ENCODE measurements at places on chromosomes 16 and 17.

DNA sequence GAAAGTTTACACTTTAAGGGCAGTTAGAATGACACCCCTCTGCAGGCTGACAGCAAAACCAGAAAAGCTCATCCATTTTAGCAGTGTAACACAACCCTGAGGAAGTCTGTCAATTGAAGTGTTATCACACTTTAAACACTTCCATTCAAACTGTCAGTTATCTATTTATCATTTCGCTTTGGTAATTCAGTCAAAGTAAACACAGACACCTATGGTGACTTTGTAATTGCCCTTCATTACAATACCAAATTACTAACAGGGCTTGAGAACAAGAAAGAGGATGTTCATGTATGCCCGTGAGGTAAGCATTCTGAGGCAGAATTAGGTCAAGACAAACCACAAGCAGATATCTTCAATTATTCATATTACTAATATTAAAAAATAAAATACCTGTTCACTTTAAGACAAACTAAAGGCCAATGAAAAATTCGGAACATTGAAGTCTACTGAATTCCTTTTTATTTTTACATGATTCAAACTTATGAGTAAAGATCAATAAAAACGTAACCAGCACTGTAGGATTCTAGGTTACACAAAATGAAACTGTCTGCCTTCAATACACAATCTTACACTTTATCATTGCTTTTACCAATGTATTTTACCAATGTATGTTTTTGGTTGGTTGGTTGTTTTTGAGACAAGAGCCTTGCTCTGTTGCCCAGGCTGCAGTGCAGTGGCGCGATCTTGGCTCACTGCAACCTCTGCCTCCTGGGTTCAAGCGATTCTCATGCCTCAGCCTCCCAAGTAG is 57.1 kb downstream of the BRIP1 start:
- DNase-seq: no peak

DNA sequence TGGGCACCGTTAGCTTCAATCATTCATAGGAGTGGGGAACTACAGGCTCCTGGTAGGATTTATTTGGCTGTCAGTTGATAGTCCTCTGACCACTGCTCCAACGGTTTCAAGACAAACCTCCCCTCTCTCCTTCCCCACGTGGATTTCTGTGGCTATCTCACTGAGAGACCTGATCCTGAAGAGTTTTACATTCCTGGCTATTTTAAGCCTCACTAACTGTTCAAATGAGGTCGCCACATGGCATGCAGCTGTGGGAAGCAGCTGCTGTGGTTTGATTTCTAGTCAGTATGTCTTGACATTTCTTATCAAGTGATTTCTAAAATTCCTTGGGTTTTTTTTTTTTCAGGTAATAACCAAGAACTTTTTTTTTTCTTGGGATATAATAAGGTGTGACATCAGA is 38.3 kb downstream of the CDK5R1 start:
- DNase-seq: no peak

GRCh38 chr17:49564638-49565037 is 11.0 kb upstream of the NXPH3 start:
- DNase-seq: no peak

DNA sequence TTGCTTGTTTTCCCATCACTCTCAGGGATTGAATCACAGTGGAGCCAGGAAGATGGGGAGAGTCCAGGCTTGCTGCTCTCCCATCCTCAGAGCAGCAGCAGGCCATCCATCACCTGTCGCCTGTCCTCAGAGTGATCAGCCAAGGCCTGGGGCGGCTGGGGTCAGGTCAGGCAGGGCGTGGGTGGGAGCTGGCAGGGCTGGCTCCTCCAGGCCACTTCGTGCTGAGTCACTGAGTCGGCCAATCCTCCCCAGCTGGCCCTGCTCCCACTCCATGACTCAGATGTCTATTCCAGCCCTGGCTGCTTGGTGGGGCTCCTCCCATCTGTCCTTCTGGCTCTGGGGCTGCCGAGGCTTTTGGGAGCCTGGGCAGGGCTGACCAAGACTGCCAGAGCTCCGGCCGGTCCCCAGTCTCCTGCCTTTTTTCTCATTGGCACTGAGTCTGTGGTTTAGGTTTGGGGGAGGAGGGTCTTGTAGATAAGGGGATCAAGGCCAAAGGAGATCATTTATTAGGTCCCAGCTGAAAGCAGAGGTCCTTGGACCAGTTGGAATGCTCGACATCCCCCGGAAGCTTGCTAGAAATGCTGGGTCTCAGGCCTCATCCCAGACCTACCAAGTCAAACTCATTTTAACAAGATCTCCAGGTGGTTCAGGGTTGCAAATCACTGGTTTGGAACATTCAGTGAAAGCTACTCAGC is 72.7 kb downstream of the ABCC1 start:
- no peak for DNase-seq

DNA sequence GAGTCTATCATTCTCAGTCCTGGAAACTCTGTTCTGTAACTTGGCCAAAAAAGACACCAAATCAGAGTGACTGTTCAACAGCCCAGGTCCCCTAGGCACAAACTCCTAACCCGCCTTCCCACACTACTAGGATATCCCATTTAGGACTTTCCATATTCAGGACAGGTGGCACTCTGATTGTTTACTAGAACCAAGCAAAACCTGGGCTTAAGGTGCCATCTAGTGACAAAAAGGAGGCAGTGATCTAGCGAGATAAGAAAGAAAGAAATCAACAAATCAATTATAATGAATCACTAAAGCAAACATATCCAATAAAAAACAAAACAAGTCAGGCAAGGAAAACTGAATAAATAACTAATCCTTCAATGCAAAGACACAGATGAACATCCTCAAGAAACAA is 203.9 kb downstream of the CEP112 start:
- DNase-seq: no peak

- no peak for DNase-seq
Observed at GRCh38 chr16:5302372-5303114, 204.9 kb upstream of the EEF2KMT start.

GRCh38 chr16:75983741-75984381 is 257.6 kb upstream of the CPHXL start:
- DNase-seq: no peak

DNA sequence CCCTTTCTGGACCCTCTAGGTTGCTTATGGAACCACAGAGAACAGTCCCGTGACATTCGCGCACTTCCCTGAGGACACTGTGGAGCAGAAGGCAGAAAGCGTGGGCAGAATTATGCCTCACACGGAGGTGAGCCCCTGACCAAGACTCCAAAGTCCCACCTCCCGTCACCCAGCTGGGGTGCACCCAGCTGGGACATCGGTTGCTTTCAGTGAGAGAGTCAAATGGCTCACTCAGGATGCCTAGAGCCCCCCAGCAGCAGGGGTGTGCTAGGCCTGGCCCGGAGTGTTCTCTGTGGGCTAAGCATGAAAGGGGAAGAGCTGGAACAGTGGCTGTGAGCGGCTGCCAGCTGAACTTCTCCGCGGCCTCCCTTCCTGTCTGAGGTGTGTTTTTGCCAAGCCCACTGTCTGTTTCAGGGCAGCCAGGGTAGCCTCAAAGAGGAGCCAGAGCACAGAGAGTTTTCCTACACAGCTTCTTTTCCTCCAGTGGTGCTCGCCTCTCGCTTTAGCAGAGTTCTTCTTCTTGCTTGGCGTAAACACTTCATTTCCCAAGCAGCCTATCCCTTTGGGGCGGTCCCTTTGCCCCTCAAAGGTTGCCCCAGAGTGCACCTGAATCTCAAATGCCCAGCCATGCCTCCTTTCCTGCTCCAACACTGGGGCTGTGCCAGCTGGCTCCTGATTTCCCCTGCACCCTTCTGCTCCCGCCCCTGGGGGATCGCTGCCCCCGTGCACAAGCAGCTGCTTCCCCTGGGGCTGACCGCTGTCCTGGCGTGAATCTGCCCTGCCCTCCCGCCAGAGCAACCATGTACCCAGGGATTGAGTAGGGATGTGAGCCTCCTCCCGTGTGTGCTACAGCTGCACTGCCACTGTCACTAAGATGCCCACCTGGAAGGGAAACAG is 2.6 kb upstream of the CHAD start:
- no peak for DNase-seq

DNA sequence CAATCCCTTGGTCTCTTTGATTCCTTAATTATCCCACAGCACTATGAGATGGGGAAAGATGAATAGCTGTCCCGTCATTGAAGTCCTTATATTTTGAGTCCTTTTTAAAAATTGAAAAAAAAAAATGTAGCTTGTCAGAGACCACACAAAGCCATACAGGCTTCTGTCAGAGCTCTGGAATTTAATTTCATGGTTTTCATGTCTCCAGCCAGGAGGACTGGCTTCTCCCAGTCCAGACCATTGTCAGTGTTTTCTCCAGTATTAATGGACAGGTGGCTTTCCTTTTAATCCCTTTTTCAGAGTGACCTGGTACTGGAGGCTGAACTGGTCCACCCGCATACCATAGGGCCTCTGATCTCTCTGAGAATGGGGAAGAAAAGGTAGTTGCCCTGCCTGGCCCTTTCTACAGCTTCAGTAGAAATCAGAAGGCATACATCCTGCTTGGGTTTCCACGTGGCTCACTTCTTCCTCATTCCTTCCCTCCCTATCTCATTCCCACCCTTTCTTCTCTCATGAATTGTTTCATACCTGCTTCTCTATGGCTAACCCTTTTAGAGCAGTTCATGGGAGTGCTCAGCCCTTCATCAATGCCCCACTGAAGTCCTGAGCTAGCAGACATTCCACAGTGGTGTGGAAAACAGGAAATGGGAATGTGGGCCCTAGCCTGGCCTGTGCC is 29.1 kb downstream of the TRIM16 start:
- no peak for DNase-seq

DNA sequence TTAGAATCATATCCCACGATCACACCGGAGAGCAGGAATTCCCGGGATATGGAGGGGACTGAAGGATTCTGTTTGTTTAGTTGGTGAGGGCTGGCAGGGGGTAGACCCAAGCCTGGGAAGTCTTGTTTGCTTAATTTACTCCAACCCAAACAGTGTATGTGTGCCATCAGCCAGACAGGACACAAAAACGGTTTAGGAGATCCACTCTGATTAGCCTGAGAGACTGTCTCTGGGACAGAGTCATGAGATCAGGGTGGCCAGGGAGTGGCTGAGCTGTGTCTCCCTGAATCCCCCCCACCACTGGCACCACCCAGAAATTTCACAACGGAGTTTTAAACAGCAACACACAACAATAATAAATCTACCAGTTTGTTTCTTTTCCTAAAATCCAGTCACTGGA is 127.0 kb downstream of the RBFOX3 start:
- no peak for DNase-seq

DNA sequence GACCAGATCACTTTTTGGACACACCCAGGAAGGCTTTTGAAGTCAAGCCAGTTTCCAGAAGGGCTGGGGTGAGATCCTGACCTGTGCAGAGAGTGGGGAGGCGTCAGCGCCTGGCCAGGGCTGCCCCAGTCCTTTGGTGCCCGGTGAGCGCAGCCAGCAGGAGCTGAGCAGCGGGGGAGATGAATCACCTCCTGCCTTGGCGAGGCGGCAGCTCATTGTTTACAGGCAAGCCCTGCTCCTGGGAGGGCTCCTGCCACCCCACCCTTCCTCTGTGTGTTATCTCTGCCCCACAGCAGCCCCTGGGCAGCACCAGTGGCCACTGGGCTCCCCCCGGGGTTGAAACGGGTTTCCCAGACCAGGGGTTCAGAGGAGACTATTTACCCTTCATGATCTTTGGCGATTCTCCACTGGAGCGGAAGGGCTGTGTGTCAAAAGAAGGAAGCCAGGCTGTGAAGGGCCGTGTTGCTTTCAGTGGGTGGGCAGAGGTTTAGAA is 14.1 kb upstream of the ITGB4 start:
- no peak for DNase-seq

DNA sequence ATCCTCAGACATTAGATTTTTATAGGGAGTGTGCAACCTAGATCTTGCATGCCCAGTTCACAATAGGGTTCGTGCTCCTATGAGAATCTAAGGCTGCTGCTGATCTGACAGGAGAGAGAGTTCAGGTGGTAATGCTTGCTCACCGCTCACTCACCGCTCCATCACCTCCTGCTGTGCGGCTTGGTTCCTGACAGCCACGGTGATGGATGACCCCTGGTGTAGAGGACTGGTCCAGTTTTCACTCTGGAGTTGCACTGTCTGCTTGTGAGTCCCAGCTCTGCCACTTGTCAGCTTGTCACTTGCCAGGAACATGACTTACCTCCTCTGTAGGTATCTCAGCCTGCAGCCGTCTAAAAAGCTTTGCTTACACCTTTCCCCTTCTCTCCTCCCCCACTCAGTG is 214.6 kb downstream of the SNX29 start:
- DNase-seq: no peak

DNA sequence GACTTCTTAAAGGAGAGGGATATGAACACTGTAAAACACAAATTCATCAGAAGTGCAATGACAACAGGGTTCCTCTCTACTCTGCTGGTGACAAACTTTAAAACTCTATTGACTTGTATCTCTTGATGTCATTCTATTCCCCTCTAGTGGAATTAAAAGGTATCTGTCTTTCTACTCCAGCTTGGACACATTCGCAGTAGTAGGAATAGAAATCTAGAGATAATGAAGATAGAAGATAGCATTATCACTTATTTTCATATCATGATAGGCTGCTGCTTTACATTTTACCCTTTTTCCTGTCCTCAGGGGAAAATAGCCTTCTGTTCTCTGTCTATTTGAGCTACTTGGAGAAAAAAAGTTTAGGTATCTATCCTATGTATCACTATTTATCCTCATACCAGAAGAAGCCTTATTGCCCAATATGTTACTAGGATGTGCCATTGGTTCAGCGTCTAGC is 209.6 kb upstream of the CACNG5 start:
- no peak for DNase-seq

- DNase-seq: no peak
Observed at GRCh38 chr17:17692353-17693252, 11.3 kb downstream of the RAI1 start.
